ENCODE measurements at places on chromosomes 2 and 18.
A peak's percentile ranks its signal among the peaks of the same experiment; 100 is the strongest.

DNA sequence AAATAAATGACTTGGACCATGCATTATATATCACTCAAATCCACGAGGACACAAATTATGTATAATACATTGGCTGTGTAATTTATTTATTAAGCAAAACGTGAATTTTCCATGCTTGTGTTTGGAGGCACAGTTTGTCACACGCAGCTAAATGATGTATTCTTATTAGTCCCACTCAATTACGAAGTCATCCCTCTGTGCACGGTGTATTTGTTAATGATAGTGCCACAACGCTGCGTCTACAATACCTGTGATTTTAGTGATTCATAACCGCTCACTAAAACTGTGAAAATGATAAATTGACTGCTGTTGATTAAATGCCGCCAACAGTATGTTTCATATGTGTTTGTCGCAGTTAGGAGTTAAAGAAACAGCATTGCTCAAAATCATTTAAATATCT lies 358.3 kb downstream of the ZNF516 start:
- no peak for DNase-seq

DNA sequence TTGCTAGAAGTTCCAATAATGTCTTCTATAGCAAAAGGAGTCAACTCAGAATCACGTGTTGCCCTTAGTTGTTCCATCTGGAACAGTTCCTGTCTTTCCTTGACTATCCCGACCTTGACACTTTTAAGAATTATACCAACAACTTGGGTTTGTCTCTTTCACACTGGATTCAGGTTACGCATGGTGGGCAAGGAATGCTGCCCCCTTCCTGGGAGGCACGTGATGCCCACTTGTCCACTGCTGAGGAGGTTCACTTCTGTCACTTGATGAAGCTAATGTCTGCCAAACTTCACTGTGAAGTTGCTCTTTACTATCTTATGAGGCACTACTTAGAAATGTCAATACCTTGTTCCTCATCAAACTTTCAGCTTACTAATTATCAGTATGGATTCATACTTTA lies 5.3 kb downstream of the COX5B start:
- no peak for DNase-seq

DNA sequence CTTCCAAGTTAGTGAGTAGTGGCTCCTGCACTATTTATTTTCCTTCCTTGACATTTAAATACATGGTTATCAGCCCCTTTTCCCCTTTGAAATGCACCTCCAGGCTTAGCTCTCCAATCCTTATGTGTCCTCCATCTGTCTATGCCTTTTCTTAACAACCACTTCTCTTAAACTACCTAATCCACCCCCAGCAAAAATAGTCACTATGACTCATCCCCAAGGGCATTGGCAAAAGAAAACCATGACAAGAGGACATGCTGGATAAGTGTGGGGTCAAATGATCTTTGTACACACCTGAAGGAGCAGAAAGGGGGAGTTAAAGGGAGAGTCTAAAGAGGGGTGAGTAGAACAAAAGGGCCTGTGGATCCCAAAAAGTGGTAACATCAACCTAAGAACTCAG lies 127.2 kb downstream of the ANKRD44 start:
- no peak for DNase-seq

DNA sequence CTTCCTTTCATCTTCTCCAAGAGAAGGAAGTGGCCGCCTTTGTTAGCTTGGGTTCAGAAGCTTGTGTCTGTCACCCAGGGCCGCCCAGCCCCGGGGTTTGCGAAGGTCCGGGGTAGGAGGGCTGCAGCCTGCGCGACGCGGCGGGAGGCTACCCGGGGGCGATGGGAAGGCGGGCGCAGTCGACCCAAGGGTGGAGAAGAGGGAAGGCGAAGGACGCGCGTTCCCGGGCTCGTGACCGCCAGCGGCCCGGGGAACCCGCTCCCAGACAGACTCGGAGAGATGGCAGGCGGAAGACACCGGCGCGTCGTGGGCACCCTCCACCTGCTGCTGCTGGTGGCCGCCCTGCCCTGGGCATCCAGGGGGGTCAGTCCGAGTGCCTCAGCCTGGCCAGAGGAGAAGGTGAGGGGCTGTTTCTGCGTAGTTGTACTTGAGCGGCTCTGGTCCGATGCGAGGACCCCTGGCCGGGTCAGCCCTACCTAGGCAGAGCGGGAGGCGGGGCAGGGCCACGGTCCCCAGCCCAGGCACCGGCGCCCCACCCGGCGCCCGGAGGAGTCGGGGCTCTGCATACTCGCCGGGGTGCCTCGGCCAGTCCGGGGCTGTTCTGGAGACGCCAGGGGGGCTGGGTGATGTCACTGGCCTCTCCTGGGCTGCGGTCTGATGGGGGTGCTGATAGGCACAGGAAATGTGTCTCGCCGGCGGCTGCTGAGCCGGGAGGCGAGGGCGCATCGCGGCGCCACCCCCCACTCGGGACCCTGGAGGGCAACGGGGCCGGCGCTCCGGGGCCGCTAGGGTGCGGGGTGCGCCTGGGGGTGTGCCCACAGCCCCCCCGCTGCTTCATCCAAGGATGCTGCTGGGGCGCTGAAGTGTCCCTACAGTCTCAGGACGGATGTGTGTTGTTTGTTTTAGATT lies at the start of gene QPCT:
QPCT (plus strand) TSS at position 178 of the 909 bp plus-strand sequence; CDS start at position 280, 102 bp downstream.
- DNase-seq, result no peak

- no peak for DNase-seq
Measured at GRCh38 chr2:2569836-2570235, 238.8 kb upstream of the MYT1L start.

- DNase-seq, result no peak
Measured at GRCh38 chr2:73986085-73986681, 1.5 kb downstream of the TET3 start.

DNA sequence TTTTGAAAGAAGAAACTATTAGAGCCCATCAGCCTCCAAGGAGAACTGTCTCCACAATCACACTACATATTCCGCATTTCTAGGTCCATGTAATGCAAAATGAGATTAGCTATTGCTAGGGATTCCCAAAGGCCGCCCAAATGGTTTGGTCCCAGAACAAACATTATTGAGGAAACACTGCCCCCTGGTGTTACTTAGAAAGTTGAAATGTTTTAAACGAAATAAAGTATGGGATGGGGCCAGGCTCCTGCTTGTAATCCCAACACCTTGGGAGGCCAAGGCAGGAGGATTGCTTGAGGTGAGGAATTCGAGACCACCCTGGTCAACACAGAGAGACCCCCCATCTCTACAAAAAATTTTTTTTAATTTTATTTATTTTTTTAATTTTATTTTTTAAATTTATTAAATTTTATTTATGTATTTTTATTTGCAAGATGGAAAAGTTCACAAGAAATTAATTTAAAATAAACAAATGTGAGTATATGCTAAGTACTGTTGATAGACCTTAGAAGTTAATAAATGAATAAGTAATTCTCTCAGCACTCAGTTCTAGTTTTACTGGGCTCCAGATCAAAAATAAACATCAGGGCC lies 5.5 kb downstream of the NHEJ1 start:
- DNase-seq, result peak; percentile 79

DNA sequence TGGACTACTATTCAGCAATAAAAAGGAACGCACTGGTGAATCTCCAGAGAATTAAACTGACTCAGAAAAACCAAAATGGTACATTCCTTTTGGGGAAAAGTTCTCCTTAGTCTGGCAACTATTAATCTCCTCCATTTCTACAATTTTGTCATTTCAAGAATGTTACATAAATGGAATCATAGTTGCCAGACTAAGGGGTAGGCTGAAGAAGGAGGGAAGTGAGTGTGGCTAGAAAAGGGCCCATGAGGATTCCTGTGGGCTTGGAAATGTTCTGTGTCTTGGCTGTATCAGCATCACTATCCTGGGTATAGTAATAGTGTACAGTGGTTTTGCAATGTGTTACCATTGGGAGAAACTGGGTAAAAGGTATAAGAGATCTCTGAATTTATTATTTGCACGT lies 72.4 kb downstream of the ZAP70 start:
- no peak for DNase-seq

- DNase-seq, result peak; percentile 30
Measured at GRCh38 chr2:29281086-29281915, 166.1 kb downstream of the CLIP4 start.

DNA sequence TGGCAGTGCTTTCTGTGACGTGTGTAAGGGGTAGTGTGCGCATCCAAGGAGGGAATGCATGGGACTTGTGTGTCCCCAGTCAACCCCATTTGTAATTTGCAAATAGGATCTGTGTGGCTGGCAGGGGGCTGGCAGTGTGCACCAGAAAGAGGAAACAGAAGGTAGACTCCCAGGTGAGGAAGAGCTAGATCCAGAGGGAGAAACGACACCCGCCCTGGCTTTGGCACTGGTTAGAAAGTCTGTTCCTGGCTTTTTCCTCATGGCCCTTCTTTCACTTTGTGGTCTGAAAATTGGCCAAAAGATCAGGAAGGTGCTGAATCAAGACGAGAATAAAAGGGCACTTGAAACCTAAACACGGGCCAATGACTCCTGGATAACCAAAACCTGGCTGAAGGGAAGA lies 33.3 kb downstream of the PRKCE start:
- no peak for DNase-seq

GRCh38 chr2:127321303-127321702 lies 27.4 kb upstream of the ERCC3 start:
- DNase-seq, result no peak

DNA sequence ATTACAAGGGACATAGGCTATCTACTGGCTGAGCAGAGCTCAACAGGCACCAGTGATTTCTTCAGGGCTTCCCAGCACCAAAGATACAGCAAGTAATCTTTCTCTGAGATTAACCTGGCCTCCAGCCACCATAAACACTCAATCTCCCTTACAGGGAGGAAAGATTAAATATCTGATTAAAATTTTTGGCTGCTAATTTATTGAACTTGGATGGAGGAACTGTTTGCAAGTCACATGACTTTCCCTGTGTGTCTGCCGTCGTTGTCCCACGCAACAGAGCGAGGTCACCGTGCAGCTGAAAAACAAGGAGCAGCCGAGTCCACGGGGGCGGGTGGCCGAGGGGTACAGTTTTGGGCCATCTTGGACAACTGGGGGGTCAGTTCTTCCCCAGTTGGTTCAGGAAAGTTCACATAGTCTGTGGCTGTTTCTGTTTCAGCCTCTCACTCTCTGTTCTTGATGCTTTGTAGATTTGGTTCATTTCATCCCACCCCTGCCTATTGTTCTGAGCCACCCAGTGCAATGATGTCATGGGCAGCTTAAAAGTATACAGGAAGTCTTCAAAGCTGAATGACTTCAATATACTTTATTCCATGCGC lies 186.8 kb upstream of the CTAGE1 start:
- no peak for DNase-seq

- DNase-seq, result peak; percentile 17
Measured at GRCh38 chr2:224671731-224672130, 44.4 kb downstream of the CCDC195 start.

DNA sequence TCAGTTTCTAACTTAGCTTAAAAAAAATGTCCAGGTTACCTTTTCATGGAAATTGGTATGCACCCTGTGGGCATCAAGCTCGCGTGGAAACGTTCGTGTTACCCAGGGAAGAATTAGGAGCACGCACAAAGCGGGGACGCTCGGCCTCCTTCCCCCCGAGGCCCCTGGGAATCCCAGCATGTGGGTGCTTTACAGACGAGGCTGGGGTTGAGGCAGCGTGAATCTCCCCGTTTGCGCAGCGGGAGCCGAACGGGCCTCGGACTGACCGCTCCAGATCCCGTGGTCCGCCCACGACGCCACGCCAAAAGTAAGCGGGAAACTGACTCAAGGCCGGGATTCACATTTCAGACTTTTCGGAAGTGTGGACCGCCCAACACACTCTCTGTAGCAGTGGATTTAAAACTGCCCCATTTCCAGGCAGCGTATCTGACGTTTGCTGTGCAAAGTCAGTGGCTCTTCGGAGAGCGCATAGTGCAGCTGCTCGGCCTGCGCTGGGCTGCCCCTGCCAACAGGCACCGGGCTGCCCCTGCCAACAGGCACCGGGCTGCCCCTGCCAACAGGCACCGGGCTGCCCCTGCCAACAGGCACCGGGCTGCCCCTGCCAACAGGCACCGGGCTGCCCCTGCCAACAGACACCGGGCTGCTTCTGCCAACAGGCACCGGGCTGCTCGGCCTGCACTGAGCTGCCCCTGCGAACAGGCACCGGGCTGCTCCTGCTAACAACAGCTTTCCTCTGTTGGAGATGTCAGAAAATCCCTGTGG lies 49.7 kb downstream of the SH3YL1 start:
- no peak for DNase-seq

- no peak for DNase-seq
Measured at GRCh38 chr2:200459101-200459500, 50.8 kb downstream of the KCTD18 start.

- no peak for DNase-seq
Measured at GRCh38 chr2:223720367-223720766, 117.0 kb downstream of the AP1S3 start.

DNA sequence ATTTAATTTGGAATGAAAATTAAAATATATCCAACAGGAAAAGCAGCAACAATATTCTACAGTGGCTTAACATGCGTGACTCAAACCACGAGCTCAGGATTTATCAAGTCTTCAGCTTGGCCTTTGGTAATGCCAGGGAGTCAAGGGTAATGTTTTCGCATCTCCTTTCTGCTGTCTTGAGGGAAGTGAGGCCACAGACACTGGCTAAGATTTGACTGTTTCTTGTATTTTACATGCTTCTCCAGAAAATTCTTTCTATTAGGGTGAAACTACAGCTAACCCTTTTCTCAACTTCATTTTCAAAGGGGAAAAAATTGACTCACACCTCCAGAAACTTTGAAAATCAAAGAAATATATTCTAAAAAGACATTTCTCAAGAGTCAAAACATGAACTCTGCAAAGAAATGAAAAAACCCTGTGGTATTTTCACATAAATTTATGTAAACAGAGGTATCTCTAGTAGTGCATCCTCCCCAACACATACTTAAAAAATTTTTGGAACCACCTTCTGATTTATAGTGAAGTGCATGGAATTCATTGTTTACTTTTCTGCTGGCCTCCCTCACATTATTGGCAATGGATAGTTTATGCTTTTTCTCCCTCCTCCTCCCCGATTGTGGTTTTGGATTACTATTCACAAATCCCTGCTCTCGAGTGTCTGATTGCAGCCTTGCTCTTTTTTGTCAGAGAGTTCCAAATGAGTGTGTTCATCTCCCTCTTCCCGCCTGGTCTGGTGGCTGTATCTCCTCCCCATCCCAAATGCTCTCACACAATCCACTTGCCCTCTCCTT lies 48.7 kb downstream of the DPP4 start:
- no peak for DNase-seq

DNA sequence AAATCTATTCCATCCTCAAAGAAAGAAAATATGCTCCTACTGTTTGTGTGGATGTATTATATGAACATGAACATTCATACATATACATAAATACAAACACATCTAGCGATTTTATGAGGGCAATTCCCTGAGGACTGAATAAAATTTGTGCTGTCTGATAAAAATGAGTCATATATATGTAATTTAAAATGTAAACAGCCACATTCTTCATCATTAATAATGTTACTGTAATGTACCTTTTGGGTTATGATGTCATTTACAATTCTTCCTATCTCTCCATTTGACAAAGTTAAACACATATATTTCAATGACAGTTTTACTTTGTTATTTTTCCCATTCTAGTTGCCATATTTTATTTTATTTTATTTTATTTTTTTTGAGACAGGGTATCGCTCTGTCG lies 91.3 kb upstream of the ZFP36L2 start:
- no peak for DNase-seq

DNA sequence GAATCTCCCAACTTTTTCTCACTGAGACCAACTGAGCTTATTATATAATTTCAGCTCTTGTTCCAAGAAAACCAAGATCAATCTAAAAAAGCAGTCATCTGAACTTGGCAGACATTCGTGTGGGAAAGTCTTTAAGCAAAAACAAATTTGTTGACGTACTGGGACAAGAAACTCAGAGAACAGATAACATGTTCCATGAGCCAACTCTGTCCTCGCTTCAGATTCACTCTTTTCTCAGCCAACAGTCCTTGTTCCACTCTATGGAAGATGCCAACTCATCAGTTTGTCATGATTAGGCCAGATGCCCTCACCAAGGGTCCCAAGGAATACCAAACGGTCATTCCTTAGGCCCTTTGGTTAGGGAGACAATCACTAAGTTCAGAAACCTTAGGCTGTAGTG lies 224.2 kb upstream of the CTAGE1 start:
- no peak for DNase-seq
